ENCODE measurements at places on chromosomes 2 and 18. TPM values are rescaled to one million over a fixed set of nuclear protein-coding genes. Genes with fewer than 3 reads are reported as not detected.

MMADHC gene
- 99.6 TPM for total RNA-seq

ZAP70 gene
- 1.5 TPM for total RNA-seq

IL1A gene
- total RNA-seq, result not detected

TTC21B gene
- 109 TPM for total RNA-seq

ANKRD62 gene
- total RNA-seq, result not detected

VWA3B gene
- total RNA-seq, result not detected

CD28 gene
- 2.7 TPM for total RNA-seq

EML6 gene
- total RNA-seq, result 11.4 TPM

SMCHD1 gene
- 207 TPM for total RNA-seq

CYS1 gene
- total RNA-seq, result 9.7 TPM

COL5A2 gene
- 322 TPM for total RNA-seq

IKZF2 gene
- total RNA-seq, result 29.0 TPM

VWC2L gene
- 11.5 TPM for total RNA-seq

GAREM1 gene
- total RNA-seq, result 10.3 TPM

UGT1A10 gene
- total RNA-seq, result not detected

RGPD6 gene
- total RNA-seq, result 111 TPM

SGPP2 gene
- total RNA-seq, result 2.0 TPM

PAX8 gene
- 3.7 TPM for total RNA-seq

PLCL1 gene
- 19.9 TPM for total RNA-seq

PPP3R1 gene
- total RNA-seq, result 83.9 TPM

RAD51AP2 gene
- 0.27 TPM for total RNA-seq

MTCL1 gene
- total RNA-seq, result 26.9 TPM

NABP1 gene
- 9.5 TPM for total RNA-seq

TUBB8B gene
- not detected for total RNA-seq

KRTCAP3 gene
- total RNA-seq, result not detected

ABCG5 gene
- 0.27 TPM for total RNA-seq

TMEM247 gene
- total RNA-seq, result not detected

DLGAP1 gene
- total RNA-seq, result 25.9 TPM

HOXD12 gene
- total RNA-seq, result not detected

COLEC12 gene
- 67.2 TPM for total RNA-seq

FBXO41 gene
- 6.7 TPM for total RNA-seq

IL18RAP gene
- 0.33 TPM for total RNA-seq

BOD1L2 gene
- total RNA-seq, result not detected

E2F6 gene
- total RNA-seq, result 26.3 TPM

LIMS2 gene
- total RNA-seq, result 11.2 TPM

G6PC2 gene
- 4.2 TPM for total RNA-seq

CTLA4 gene
- 0.44 TPM for total RNA-seq

ORC2 gene
- total RNA-seq, result 28.0 TPM

C2orf15 gene
- 3.6 TPM for total RNA-seq

MARCO gene
- total RNA-seq, result 0.16 TPM

MC2R gene
- total RNA-seq, result not detected

TNFAIP6 gene
- 7.2 TPM for total RNA-seq
